Muscle of arm (tissue), 14 donors: ENCODE measurements at places on chromosomes 12 and 14. TPM values are rescaled to one million over a fixed set of nuclear protein-coding genes. Genes with fewer than 3 reads are reported as not detected.

- no peak for DNase-seq
Observed at GRCh38 chr12:88802096-88802706, 221.9 kb upstream of the KITLG start.

DNA sequence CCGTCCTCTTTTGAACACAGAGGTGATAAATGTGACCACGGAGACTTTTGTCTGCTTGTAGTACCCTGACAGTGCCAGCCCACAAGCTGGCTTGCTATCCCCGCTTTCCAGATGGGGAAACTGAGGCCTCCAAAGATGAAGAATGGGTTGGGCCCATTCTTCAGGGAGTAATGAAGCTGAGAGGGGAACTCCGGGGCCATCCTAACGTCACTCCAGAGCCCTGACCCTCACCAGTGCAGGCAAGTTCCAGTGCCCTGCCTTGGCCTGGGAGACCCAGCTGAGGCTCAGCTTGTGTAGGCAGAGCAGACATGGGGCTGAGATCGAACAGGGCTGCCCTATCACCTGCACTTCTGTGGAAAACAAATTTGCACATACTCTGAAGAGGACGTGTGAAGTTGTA lies 277.1 kb downstream of the DPF3 start:
- DNase-seq: no peak

The NRXN3 gene
- polyA plus RNA-seq: not detected

The NR4A1 gene
- 42.3 TPM for polyA plus RNA-seq
